NCI-H1930 (cell line): ENCODE measurements at places on chromosomes 7 and 10.

DNA sequence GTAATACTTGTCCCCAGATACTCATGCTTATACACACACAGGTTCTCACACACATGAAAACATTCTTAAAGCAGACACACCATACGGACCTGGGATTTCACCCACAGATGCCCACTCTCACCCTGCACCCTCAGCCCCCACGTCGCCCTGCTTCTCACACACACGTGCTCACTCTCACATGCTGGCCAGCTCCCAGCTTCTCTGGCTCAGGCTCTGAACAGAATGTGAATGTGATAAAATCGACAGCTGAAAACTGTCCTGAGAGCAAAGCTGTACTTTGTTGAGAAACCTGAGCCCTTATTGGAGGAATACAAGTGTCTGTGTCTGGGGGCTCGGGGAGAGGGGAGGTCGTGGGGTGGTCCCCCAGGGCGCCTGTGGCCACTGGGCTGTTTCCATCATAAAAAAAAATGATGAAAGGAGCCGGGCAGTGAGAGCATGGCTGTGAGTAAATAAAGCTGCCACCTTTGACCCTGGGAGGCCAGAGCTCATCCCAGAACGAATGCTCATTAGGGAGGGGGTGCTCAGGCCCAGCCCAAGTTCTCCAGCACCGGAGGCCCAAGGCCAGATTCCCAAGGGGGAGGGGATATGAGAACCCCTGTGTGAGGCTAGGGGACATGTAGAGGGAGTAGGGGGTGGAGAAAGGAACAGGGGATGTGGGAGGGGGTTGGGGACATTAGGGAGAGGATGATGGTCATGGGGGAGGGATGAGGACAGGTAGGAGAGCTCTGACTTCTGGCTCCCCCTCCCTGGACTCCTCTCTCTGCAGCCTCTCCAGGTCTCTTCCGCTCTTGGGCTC is 18.1 kb upstream of the TLX1 start:
- DNase-seq, result no peak

GRCh38 chr10:35334297-35334696 is 2.0 kb upstream of the CCNY start:
- DNase-seq, result no peak

DNA sequence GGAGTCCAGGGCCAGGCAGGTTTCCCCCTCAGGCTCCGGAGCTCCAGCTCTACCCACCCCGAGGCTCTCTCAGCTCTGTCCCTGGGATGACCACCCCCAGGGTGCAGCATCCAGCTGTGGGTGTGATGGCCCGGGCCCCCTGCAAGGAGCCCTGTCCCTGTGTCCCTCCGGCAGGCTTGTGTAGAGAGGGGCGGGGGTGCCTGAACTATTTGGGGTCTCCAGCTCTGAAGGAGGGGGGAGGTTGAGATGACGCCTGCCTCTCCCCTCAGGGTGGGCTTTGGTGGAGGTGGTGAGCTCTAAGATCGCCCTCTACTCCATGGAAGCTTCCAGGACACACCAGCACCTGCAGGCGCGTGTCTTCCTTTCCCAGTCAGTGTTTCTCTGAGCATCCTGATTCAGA is 39.4 kb downstream of the ADRA2A start:
- no peak for DNase-seq

- no peak for DNase-seq
Measured at GRCh38 chr7:21054427-21055112, 267.9 kb upstream of the SP8 start.

GRCh38 chr7:100563809-100564400 is 9.8 kb downstream of the SAP25 start:
- no peak for DNase-seq

DNA sequence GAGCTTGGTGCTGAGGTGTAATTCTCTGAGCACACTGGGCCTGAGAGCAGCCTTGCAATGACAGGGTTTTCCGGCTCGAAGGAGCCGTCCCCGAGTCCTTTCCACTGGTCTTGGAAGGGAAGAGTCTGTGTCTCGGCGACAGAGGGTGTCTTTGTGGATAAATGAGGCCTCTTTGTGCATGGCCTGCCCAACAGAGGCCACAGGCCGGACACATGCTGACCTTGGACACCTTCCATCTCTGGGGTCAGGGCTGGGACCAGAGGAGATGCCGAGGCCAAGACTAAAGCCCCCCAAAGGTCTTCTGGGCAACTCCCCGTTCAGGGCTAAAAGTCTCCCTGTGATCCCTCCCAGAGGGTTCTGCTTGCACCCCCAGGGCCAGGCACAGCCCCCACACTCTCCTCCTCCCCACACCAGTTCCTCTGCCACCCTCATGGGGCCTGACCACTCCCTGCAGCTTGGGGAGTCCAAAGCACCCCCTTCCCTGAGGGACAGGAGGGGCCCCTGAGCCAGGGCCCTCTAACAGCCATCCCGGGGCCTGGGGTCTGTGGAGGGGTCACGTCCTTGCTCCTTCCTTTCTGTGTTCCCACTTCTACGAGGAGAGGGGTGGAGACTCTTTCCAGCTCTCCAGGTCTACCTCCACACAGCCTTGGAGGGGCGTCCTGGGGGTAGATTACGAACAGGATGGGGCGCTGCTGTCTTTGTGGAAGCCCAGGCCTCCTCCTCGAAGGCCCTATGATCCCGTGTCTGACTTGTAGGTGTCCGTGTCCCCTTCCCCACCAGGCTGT is 130.6 kb upstream of the FAM20C start:
- DNase-seq, result no peak

GRCh38 chr10:98431016-98431415 is 15.7 kb downstream of the HPS1 start:
- no peak for DNase-seq

DNA sequence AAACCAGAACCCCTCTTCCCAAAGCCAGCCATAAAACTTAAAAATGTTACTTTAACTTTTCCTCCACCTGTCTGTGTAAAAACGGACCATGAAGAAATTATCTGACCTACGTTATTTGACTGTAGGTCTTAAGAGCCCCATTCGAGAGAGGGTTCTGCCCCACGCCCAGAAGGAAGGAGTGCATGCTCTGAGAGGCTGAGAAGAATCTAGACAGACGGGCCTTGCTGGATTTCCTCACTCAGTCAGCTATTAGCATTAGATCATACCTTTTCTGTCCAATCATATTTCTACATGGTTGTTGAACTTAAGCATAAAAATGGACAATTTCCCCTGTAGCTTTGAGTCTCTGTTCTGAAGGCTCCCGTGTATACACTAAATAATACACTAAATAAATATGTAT is 38.1 kb upstream of the WDR11 start:
- no peak for DNase-seq
